ENCODE measurements at places on chromosomes 2 and 18.

- no peak for DNase-seq
Observed at GRCh38 chr2:29983308-29983707, 61.9 kb upstream of the ALK start.

- no peak for DNase-seq
Observed at GRCh38 chr2:30989746-30990145, 148.5 kb downstream of the GALNT14 start.

DNA sequence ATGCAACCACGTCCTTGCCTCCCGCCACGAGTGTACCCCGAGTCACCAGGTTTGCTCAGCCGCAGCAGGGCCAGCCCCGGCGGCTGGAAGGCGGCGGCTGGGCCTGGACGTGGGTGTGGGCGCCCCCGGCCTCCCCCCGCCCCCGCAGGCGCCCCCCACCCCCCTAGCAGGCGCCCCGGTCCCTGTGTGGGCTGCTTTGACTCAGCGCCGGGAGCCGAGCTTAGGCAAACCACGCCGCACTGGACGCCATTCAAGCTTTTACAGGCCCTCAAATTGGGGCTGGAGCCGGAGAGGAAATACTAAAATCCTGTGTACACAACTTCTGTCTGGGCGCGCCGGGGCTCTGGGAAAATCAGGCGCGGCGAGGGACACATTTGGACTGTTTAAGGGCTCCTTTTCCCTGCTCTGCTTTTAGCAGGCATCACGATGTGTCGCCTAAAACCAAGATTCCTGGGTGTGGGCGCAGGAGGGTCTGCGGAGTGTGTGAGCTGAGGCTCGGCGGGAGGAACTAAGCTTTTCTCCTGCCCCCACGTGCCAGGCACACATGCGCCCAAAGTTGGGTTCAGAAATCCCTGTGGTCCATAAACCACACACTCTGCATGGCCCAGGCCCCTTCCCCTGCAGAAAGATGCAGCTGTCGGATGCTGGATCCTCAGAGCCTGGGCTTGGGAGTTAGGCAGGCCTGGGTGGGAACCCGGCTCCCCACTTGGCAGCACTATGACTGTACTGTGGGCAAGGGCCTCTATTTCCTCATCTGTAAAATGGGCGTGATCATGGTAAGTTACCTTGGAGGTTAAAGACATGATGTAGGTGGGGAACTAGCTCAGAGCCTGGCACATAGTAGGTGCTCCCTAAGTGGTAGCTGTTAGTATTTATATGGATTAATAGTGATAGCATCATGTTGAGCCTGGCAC, 57.6 kb downstream of the ATOH8 start:
- DNase-seq = peak; percentile 37

- DNase-seq = no peak
Observed at GRCh38 chr2:2000724-2001061, 256.4 kb upstream of the PXDN start.

DNA sequence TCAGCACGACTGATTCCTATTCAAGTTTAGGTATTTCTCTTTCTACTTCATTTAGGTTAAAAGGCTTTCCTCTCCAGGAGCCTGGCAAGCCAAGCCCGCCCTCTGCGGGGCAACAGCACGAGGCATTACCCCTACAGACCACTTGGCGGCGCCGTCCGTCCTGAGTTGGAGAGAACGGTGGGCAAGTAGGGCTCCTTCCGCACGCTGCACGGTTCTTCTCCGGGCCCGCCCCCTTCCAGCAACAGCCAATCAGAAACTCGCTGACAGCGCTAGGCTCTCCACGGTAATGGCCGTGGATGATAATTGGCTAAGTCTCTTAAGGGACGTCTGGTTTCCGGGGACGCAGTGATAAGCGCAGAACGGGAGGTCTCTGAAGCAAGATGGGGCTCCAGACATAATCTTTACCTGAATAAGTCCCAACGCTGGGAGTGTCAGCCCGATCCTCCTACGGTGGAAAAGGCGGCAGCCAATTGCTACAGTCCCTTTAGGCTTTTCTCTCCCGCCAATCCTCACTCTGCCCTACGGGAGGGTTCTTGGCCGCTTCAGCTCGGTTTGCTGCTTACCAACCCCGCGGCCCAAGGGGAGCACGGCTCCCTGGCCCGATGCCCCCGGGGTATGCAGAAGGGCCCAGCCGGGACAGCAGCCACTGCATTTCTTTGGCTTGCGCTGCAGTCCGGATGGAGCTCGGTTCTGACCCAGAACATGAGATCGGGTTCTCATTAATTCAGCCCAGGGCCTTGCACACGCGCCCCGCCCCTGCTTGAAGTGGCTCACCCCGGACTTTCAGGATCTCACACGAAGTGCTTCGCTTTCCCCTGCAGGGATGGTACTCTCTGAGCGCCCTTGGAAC, 206.9 kb upstream of the PKDCC start:
- DNase-seq = peak; percentile 93

GRCh38 chr2:5520463-5520972, 171.7 kb upstream of the SOX11 start:
- DNase-seq = no peak

- DNase-seq = no peak
Observed at GRCh38 chr2:47401789-47402554, 984 bp upstream of the MSH2 start.

DNA sequence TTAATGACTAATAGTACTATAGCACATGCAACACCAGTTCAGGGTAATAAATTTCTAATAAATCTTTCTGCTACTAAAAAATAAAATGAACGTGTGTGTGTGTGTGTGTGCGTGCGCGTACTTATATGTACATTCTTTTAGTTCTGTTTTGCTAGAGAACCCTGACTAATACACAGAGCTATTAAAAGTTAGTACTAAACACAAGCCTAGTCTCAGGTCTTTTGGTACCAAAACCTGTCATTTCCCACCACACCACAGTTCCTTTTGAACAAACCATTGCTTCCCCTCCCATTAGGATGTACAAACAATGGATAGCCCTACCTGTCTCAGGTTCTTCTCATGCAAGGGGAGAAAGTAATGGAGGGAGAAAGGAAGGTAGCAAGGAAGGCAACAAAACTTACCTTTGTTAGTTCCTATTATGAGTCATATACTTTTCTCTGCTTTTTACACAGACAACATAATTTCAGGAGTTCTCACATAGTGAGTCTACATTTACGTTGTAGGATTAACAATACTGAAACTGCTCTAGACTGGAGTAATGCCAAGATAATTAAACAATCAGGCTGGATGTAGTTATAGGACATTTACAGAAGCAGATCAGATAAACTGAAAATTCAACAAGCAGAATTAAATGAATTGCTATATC, 427.2 kb downstream of the KCNJ3 start:
- DNase-seq = no peak

- DNase-seq = no peak
Observed at GRCh38 chr2:54735636-54736035, 12.2 kb downstream of the EML6 start.

- no peak for DNase-seq
Observed at GRCh38 chr18:57258131-57258777, 94.1 kb upstream of the ST8SIA3 start.

DNA sequence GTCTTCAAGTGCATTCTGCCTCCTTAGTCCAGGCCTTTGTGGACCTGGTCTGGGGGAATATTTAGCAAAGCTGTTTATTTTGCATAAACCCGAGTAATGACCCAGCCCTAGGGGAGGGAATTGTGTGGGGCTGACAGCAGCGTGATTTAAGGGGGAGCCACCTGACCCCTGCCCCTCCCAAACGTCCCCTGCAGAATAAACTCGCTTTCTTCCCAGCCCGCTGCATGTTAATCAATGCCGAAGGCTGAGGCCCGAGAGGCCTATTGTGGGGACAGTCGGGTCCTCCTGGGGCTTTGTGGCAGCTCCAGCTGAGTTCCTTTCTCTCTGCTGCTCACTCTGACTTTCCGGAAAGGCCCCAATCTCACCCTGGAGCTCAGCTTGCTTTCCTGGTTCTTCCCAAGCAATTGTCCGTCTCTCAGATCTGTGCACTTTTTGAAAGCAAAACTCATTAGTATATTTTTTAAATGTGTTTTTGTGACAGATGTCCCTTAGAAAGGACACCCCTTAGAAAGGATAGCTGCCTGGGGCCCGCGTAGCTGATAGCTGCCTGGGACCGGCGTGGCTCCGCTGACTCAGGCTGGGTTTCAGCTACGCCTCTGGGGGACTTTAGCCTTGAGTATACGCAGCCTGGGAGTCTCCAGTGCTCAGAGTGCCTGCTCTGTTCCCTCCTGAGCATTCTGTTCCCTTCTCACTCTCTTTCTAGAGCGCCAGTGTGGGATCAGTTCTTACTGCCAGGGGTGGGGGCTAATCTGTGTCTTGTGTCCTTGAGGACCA, 158.3 kb downstream of the GLI2 start:
- DNase-seq = no peak

GRCh38 chr2:29490045-29490444, 374.8 kb downstream of the CLIP4 start:
- DNase-seq = no peak

DNA sequence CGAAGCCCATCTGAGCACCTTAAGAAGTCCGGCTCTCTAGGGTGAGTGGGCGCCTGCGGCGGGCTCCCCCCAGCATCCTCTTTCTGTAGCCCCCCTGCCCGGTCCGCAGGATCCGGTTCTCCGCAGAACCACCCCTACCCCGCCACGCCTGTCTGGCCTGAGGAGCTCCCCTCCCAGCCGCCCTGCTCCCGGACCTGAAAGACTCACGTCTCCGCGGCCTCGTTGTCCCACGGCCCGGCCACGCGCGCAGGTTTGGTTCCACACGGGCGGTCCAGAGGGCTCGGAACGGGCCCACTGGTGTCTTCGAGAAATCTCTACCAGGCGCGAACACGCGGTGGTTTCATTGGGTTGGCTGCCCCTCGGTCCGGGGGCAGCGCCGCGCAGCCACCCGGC, 237 bp downstream of the SLC39A6 start:
- no peak for DNase-seq

DNA sequence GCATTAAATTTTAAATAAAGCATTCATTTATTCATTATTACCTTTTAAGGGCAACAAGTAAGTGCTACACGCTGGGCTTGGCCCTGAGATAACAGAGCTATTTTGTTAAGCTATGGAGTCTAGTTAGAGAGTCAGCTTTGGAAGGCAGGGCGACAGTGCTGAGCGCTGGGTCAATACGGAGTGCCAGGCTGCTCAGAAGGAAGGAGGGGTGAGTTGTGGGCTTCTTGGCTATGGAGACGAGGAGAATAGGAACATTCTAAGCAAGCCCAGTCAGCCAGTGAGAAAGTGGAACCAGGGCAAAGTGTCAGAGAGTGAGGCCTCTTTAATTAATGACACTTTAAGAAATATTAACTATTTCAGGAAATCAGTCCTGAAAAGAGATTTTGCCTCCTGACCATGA, 288.4 kb downstream of the LRRTM1 start:
- DNase-seq = no peak

DNA sequence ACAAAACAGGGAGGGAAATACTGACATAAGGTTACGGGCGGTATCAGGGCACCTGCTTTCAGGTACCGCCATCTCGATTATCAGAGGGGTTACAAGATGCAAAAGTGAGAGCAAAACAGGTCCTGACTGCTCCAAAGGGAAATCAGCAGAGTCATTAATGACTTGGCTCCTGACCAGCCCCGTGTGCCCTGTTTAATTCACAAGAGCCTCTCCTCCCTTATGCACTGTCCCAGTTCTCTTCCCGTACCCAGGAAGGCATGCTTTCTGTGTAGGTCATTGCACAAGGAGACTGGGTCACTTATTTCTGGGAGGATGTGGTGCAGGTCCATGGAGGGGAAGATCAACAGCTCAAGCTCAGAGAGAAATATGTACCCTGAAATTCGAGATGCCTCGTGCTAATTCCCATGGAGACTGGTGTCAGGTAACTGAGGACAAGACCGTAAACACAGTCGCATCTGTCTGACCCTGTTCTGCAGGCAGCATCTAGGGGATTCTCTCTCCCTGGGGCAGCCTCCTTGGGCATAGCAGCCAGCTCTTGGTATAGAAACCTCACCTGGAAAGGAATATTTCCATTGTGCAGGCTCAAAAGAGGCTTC, 79.9 kb downstream of the HNRNPLL start:
- DNase-seq = no peak

GRCh38 chr2:177322801-177323261, 58.3 kb upstream of the NFE2L2 start:
- no peak for DNase-seq

- no peak for DNase-seq
Observed at GRCh38 chr2:145736871-145737270, 1217.0 kb upstream of the ZEB2 start.

GRCh38 chr2:147331790-147332419, 512.9 kb upstream of the ACVR2A start:
- DNase-seq = no peak

GRCh38 chr2:114642166-114642770, 199.8 kb downstream of the DPP10 start:
- DNase-seq = no peak

DNA sequence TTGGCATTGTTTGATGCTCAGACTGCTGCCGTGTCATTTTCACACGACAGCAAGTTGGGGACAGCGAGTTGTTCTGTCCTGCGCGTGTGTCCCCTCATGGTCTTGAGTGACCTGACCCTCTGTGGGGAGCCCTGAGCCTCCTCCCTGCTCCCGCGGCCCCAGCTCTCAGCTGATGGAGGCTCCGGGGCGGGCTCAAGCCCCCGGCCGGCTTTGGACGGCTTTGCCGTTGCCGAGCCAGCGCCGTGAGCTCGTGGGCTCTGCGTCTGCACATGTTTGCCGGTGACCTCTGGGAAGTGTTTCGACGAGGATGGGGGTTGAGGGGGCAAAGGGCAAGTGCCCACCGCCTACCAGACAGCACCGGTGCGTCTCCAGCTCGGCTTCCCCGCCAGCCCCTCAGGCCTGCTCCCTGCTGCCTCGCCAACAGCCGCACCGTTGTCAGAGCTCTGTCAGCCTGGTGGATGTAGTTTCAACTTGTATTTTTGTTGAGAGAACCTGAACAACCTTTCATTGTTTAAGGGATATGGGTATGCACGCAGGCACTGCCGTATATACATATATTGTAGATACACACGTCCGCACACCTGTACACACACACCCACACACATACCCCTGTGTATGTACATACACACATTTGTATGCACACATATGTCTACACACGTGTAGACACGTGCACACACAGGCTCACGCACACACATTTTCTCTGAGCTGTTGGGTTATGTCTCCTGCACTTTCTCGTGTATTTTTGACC, 13.7 kb downstream of the PDCD1 start:
- DNase-seq = no peak

DNA sequence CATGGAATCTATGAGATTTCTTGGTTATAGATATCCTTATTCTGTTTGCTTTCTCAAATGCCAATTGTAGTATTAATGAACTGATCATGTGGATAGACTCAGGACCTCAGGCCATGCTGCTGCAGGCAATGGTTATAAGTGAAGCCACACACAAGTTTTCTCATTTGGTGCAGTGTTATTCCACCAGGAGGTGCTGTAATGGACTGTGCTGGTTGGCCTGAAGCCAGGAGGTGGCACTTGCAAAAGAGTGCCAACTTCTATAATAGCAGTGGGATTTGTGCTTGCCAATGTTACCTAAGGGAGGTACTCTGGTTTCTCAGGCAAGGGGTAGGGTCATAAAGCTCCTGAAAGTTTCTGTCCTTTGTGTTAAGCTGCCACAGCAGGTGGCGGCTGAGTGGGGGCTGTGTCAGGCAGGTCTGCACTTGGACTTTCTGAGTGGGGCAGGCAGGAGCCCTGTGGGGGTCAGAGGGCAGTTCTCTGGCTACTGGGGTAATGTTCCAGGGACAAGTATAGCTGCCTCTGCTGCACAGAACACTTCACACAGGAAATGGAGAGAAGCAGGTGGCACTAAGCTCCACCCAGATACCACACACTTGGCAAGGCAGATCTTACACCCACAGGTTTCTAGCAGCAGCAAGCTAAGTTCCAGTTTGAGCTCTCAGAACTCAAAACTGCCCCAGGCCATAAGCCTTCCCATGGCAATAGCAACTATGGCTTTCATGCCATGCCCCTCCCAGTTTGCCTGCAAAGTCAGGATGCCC, 352.6 kb upstream of the CWC22 start:
- no peak for DNase-seq

GRCh38 chr2:150327564-150328489, 159.6 kb downstream of the RND3 start:
- DNase-seq = no peak

All from lung microvascular endothelial cell (primary cell).